ENCODE measurements at places on chromosomes 11 and 22.
A peak's percentile ranks its signal among the peaks of the same experiment; 100 is the strongest.

DNA sequence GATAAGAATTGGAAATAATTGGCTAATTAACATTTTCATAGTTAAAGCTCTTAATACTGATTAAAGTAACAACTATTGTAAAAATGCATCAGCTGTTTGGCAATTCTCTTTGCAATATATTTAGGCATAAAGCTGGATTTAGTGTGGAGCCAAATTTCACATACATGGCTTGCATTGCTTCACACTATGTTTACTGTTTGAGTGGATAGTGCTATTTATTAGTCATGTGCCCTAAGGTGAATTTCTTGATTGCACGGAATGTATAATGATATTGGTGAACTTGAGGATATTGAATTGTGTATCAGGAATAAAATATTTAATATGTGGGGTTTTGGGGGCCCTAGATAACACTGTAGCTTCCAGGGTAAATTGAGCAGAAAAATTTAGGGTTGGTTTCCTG, 100.9 kb downstream of the AASDHPPT start:
- no peak for DNase-seq

DNA sequence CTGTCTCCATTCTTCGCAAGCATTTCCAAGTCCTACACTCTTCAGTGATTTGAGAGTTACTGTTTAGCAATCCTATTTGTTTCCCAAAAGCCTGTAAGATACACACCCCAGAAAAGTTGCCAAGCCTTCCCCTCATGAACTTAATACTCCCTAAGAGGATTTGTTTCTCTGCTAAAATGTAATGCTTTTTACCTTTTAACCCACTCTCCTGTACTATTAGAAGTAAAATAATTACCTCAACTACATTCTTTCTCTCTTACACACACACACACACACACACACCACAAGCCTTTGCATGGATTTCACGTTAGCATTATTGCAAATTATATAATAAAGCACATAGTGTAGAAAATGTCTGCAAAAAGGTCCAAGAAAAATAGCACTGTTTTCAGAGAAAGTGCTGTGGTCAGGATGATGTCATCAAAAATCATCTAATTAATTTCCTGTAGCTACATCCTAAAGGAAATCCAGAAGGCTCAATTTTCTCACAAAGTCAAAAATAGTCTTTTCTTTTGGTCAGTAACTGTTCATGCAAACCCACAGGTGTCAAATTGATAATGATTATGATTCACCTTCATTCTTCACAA, 364.1 kb upstream of the PITPNB start:
- DNase-seq = no peak

GRCh38 chr22:45455621-45456020, 42.1 kb downstream of the RIBC2 start:
- no peak for DNase-seq

GRCh38 chr11:58726737-58727414, 4.9 kb downstream of the GLYAT start:
- no peak for DNase-seq

DNA sequence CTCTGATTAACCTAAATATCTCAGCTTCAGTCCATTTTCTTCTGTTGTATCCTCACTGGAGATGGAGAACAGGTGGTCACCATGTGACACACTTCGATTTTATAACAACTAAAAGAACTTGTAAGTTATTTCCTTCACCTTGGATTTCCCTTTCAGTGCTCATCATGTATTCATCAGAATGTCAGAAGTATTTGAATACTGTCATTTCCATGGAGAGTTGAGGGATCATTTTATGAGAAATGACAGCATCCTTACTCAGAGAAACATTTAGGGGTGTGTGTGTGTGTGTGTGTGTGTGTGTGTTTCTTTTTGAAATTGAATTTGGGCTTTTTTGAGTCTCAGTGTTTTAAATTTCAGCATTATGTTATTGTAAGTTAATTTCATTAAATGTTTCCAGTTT, 205.8 kb downstream of the ARHGAP42 start:
- DNase-seq = no peak

GRCh38 chr11:78230161-78230877, 41.6 kb downstream of the USP35 start:
- DNase-seq = no peak

DNA sequence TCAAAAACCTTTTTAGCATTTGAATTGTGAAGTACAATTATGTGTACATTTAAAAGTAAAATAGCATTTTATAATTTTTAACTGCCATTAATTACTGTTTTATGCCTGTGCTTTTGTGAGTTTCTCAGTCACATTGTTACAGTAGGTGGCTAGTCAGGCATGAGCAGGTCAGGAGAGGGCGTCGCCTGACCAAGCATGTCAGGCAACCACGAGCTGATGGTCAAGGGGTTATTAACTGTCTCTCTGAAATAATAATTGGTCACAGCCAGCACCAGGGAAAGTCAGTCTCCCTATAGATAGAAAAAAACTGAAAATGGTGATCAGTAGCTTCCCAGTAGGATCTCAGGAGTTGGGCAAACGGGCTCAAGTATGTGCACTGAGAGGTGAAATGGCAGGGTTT, 19.4 kb upstream of the CCDC81 start:
- no peak for DNase-seq

DNA sequence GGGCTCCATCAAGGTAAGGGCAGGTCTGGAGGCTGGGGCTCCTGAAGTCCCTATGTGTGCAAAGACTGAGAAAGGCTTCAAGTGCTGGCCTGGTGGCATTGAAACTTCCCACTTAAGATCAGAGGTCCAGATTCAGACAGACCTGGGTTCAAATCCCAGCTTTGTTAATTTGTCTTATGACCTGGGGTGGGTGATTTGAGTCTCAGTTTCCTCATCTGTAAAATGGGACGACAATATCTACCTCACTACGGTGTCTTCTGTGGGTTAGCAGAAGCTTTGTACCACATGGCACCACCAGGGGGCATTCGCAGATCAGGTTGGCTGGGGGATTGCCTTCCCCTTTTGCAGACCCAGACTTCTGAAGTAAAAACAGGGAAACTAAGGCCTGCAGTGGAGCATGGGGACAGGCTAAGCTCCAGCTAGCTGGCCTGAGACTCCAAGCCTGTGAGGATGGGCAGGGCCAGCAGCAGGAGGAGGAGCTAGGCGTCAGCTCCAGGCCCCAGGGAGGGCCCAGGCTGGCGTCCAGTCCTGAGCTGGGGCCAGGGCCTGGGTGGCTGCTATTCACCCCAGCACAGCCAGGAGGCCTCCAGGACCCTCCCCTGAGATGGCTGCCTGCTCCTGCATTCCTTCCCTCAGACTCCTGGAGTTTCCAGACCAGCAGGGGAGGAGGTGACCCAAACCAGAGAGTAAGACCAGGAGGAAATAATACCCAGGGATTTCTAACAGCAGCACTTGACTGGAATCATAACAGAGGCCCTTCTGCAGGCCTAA, 1.5 kb downstream of the CASTOR1 start:
- peak; percentile 82 for DNase-seq

DNA sequence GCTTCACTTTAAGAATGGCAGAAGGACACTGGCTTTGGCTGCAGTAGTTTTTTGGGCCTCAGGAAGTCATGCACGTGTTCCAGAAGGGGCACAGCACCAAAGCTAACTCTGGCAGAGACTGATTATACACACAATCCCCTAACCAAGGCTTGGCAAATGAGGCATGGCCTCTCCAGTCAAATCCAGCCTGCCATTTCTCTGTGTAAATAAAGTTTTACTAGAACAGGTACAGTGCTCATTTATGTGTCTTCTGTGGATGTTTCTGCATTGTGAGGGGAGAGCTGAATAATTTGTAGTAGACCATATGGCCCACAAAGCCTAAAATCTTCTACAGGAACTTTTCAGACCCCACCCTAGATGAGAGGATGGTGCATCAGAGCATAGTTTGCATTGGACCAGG, 46.4 kb upstream of the MN1 start:
- no peak for DNase-seq

DNA sequence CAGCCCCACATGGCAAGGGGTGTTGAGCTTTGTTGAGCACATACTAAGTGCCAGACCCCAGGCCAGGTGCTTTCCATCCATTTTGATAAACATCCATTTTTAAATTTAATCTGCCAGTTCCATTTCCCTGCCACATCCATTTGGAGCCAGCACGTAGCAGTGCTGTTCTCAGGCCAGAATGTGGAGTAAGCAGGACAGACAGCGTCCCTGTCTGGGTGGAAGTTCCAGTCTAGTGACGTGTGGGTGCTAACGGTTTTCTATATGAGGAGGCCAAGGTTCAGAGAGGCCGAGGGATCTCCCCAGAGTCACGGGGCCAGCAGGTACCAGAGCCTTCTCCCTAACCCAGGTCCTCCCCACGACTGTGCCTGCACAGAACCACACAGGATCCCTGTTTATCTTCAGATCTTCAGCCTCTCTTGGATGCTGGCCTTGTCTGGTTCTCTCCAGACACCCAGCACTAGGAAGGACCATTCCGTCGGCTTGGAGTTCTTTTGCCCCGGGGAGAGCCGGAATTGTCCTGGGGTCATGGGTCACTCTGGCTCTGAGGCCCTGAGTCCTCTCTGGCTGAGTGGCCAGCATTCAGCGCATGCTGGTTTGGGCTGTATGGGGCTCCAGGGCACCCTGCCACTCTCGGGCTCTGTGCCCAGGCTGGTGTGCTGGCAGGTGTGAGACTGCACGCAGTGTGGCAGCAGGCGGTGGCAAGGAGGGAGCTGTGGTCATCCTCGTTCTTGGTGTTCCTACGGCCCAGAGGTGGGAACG, 63.6 kb upstream of the PPARA start:
- no peak for DNase-seq

- no peak for DNase-seq
These were observed 177.3 kb upstream of the C11orf58 start for GRCh38 chr11:16561150-16561549.

GRCh38 chr22:32644252-32645100, 157.0 kb upstream of the TIMP3 start:
- no peak for DNase-seq

DNA sequence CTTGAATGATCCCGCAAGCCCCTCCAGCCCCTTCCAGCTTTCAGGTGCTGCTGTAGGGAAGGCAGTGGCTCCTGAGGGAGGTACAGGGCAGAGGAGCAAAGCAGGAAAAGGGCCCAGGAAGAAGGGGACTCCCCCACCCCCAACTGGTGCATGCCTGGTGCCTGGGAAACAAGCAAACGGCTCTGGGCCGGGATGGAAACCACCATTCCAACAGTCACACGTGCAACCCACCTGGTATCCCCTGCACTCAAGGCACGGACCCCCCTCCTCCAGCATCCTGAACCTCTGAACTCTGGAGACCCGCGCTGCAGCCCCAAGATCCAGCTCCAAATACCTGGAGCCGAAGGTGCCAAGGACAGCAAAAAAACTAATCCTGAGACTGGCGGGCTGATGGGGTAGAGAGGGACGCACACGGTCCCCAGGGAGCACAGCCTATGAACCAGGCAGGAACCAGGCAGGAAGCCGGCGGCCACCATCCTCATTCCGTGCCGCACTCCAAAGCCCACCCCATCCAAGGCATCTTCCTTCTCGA, 537 bp downstream of the SCN4B start:
- no peak for DNase-seq

- DNase-seq = no peak
These were observed 35.7 kb downstream of the CYB5R2 start for GRCh38 chr11:7637447-7638157.

DNA sequence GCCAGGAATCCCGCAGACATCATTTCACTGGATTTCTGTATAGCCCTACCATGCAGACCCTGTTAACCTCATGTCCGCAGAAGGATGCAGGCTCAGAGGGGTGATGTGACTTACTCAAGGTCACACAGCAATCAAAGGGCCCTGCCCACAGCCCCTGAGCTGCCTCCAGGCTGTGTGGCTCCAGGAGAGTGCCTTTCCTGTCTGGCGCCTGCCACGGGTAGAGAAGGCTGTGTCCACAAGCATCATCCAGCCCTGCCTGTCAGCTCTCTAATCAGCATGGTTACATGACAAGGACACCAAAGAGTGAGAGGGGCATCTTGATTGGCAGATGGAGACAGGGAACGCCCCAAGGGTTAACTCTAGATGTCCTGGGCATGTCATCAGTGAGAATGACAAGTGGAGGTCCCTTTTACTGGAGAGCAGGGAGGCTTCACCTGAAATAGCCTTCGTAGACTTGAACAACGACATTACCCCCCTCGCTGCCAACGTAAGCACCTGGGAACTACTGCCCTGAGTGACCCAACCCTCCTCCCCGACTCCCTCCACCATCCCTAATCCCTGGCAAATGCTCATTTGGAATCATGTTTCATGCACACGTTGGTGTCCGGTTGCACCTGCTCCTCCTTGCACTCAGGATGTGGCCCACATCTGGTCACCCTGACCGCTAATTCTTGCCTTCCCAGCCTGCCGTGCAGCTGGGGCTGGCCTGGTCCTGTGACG, 6.9 kb downstream of the FGF19 start:
- DNase-seq = no peak

GRCh38 chr22:35547987-35548721, 7.5 kb downstream of the RASD2 start:
- DNase-seq = no peak

GRCh38 chr11:125958872-125959400, 13.1 kb downstream of the VSIG10L2 start:
- no peak for DNase-seq

DNA sequence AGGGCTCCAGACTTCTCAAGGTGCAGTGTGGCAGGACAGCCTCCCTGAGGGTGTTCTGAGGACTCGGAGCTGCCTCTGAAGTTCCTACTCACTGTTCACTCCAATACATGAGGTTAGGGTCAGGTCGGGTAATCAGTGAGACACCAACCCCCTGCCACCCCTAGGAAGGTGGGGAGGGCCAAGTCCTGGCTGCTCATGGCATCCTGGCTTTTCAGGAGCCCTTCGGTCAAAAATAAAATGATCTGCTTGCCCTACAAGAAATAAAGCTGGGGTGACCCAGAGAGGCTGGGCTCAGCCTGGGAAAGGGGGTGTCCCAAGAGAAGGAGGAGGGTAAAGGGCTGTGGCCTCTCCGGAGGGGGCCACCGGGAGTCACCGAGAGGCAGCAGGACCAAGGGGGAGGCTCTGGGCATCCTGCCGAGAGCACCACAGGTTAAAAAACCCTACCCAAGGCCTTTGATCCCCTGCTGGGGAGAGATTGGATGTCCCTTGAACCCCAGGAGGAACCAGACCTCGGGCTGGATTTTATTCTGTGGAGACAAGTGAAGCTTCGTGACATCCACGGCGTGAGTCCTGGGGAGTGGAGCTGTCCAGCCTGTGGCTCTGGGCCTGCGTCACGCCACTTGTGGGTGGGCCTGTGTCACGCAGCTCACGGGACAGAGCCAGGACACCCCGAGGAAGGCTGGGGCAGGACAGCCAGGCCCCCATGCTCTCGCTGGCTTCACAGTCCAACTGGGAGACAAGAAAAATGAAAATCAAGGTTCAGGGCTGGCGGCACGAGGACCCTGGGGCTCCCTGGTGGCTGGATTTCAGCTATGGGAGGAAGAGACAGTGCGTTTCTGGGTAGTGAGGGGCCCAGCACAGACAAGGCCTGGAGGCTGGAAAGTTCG, 102.2 kb upstream of the FGF3 start:
- no peak for DNase-seq
